Forelimb muscle (tissue), 1 donor: ENCODE measurements at places on chromosomes 12 and 14.

- no peak for DNase-seq
These were observed 244.7 kb downstream of the C12orf75 start for GRCh38 chr12:105575235-105575634.

- DNase-seq = no peak
These were observed 51.8 kb upstream of the LRTM2 start for GRCh38 chr12:1768615-1769014.

- DNase-seq = no peak
These were observed 40.4 kb downstream of the TSPAN9 start for GRCh38 chr12:3117591-3118015.

DNA sequence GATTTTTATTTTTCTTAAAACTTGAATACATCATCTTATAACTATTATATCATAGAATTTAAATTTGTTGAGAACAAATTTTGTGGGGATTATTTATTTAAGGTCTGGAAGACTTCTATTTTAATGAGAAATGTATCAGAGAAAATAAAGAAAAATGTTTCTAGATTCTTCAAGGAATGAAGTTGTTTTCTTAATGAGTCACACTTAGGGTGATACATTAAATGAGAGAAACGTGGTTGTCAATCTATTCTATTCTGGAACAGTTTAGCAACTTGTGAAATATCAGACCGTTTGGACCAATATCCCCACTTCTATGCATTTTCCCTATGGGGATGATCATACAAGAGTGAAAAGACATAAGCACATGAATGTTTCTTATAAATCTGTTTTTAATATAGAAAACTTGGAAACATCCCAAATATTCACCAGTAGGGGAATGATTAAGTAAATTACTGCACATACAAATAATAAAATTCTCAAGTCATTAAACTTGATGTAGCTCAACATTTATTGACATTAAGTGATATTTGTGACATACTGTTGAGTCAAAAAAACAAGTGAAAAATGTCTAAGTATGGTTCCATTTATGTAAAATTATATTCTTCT lies 88.5 kb downstream of the E2F7 start:
- peak; percentile 20 for DNase-seq

- DNase-seq = no peak
These were observed 112.3 kb upstream of the BCL2L14 start for GRCh38 chr12:11958221-11959091.

GRCh38 chr14:32786886-32787285 lies 151.8 kb upstream of the NPAS3 start:
- no peak for DNase-seq
